ENCODE measurements at places on chromosomes 2 and 18.

DNA sequence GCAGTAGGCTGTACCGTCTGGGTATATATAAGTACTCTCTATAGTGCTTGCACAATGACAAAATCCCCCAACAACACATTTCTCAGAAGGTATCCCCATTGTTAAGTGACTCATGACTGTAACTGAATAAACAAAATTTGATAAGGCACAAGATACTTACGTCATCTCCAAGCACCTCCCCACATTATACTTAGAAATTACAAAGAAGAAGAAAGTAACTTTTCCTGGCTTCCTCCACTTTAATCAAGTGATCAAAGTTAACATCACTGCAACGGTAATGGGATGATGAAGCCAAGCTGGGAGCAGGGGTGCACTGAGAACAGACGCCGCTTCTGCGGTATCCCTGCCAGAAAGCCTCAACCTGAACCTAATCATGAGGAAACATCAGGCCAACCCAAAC is 9.7 kb downstream of the TNS1 start:
- DNase-seq, result no peak

DNA sequence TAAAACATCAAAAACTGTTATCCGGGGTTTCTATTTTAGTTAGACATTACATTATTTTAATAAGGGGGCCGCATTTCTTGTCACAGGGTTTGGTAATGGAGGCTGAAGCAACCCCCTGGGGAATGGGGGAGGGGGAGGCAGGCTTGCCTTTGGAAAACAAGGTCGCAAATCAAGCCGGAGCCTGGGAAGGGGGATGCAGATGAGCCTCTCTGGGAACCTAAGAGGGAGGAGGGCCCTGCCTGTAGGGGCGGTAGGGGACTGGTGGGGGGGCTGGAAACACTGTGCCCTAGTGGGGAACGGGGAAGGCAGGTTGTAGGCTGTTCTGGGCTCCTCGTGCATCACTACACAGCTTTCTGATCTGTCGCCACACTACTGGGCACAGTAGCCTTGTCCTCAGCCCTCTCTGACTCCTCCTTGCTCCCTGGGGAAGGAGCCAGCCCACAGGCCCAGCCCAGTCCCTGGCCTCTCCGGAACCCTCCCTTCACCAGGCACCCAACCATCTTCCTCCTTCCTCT is 170.2 kb upstream of the SMAD2 start:
- no peak for DNase-seq

- DNase-seq, result no peak
These were observed 250.9 kb downstream of the FBXO15 start for GRCh38 chr18:73896685-73897084.

DNA sequence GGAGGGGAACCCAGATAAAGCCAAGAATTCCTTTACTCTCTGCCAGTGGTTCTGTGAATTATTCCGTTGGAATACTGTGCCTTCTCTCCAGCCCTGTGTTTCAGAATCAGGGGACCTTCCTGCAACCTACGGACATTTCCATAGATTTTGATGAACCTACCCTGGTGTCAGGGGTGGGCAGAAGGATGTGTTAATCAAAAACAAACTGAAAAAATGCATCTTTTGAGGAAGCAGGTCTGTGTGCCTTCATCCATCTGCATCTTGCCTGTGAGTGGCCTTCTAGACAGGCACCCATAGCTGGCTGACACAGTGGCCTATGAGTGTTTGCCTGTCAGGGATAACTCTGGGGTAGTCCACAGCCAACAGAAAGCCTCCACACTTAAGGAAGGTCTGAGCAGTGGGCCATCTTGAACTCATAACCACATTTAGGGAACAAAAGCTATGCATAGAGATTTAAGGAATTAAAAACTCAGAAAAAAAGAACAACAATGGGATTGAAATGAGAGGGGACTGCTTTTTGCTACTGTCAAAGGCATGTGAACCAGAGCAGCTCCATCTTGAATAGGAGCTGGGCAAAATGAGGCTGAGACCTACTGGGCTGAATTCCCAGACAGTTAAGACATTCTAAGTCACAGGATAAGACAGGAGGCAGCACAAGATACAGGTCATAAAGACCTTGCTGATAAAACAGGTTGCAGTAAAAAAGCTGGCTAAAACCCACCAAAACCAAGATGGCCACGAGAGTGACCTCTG is 45.9 kb upstream of the ITGA6 start:
- DNase-seq, result no peak

GRCh38 chr18:13218368-13218991 is at the start of gene LDLRAD4:
Gene LDLRAD4 (plus strand): TSS chr18:13218760.
- peak; percentile 26 for DNase-seq

- DNase-seq, result no peak
These were observed 12.5 kb downstream of the WIPF1 start for GRCh38 chr2:174585146-174585545.

GRCh38 chr2:74834792-74835755 is 1.1 kb downstream of the HK2 start:
- peak; percentile 35 for DNase-seq

GRCh38 chr2:205435970-205436369 is 246.3 kb upstream of the NRP2 start:
- no peak for DNase-seq

DNA sequence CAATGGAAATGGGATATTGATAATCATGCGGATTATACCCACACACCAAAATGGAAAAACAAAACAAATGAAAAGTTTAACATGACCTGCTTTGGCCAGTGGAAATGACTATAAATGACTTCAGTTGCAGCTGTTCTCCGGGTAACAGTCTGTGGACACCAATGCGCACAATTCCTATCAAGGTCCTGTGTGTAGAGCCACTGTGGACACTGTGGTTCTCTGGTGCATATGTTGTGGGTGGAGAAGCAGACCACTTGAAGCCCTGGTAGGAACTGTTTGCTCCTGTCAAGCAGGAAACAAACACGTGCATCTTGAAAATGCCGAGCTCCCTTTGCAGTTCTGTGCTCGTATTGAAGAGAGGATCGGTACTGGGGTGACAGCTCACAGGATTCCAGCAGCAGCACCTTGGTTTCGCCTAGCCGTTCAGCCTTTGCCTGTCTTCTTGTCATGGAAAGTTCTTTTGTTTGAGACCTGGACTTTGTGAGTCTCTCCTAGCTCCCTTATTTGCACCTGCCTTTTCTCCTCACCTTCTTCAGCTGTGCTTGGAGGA is 32.9 kb downstream of the NCK2 start:
- no peak for DNase-seq

DNA sequence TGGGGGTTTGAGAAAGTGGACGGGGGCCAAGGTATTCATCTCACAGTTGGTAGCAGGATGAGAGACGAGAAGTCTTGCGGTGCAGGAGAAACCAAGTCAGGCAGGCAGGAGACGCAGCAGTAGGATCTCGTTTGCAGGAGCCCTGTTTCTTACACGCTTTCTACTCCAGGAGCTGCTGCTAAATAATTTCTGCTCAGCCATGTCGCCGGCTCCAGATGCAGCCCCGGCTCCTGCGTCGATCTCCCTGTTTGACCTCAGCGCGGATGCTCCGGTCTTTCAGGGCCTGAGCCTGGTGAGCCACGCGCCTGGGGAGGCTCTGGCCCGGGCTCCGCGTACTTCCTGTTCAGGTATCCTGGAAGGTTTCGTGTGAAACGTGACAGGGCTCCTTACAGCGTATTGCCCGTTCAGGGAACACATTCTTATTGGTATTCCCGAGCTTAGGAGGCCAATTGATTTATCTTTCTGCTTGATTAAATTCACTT is 494 bp downstream of the ANKZF1 start:
- DNase-seq, result peak; percentile 30

DNA sequence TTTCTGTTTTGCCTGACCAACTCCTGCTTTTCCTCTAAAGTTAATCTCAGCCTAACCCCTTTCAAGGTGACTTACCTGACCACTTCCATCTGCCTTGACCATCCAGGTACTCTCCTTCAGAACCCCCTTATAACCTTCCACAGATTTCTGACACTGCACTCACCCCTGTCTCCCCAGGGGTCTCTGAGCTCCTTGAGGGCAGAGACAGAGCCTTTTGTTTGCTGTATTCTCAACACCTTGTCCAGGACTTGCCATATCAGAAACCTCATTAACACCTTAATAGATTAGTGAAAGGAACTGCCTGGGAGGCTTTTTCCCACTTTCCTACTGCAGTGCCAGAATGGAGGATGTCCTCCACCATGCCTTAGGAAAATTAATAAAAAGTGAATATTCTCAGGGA is 119.7 kb upstream of the SERPINE2 start:
- no peak for DNase-seq

GRCh38 chr18:48066225-48066652 is 135.8 kb upstream of the SMAD2 start:
- DNase-seq, result no peak

- no peak for DNase-seq
These were observed 35.8 kb downstream of the HPCAL1 start for GRCh38 chr2:10338270-10339188.

DNA sequence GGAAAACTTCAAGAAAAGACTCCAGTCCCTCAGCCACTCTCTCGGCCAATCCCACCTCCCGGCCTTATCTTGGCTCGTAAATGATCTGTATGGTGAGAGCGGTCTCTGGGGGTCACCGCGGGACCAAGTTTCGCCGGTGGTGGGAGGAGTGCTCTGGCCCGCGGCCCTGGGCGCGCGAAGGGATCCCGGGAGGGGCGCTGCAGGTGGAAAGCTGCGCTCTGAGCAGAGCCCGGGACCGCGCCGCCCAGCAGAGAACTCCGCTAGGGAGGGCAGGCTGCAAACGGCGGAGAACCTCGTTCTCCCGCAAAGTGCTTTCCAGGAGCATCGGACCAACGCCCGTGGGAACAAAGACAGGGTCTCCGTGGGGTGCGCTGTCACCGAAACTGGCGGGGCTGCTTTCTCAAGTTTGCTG is 622 bp downstream of the LRP2 start:
- no peak for DNase-seq

- no peak for DNase-seq
These were observed 623.5 kb upstream of the DDX18 start for GRCh38 chr2:117190856-117191559.

DNA sequence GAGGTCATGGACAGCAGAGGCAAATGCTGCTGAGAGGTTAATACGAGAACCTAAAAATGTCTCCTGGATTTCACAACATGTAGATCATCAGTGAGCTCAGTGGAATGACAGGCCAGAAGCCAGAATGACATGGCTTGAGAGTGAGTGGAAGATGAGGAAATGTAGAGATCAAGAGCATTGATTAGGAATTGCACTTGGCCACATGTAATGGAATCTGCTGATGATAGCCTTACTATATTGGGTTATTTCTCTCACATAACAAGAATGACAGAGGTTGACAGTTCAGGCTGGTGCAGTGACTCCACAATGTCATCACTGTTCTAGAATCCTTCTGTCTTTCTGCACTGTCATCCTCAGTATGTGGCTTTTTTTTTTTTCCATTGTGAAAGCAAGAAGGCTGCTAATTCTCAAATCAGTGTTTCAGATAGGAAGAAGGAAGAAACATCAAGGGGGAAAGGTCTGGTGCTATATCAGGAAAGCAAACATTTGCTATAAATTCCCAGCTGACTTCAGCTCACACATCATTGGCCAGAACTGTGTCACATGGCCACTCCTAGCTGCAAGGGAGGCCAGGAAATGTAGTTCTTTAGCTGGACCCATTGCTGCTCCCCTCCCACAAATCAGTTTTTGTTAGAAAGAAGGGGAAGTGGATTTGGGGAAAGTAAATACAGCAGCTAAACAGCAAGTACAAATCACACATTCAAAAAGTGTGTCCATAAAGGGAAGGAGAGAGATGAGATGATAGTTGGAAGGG is 127.2 kb downstream of the FAM161A start:
- no peak for DNase-seq

DNA sequence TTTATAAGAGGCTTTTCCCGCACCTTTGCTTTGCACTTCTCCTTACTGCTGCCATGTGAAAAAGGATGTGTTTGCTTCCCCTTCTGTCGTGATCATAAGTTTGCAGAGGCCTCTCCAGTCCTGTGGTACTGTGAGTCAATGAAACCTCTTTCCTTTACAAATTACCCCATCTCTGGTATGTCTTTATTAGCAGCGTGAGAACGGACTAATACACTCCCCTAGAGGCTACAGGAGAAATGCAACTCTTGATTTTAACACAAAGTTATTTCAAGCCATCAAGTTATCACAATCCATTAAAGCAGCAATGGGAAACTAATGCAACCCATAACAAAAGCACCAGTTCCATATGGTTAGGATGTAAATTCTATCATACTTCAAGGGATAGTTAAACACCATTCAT is 1378.8 kb upstream of the DDX18 start:
- DNase-seq, result no peak

- DNase-seq, result no peak
These were observed 85.7 kb downstream of the HS1BP3 start for GRCh38 chr2:20565101-20565622.

DNA sequence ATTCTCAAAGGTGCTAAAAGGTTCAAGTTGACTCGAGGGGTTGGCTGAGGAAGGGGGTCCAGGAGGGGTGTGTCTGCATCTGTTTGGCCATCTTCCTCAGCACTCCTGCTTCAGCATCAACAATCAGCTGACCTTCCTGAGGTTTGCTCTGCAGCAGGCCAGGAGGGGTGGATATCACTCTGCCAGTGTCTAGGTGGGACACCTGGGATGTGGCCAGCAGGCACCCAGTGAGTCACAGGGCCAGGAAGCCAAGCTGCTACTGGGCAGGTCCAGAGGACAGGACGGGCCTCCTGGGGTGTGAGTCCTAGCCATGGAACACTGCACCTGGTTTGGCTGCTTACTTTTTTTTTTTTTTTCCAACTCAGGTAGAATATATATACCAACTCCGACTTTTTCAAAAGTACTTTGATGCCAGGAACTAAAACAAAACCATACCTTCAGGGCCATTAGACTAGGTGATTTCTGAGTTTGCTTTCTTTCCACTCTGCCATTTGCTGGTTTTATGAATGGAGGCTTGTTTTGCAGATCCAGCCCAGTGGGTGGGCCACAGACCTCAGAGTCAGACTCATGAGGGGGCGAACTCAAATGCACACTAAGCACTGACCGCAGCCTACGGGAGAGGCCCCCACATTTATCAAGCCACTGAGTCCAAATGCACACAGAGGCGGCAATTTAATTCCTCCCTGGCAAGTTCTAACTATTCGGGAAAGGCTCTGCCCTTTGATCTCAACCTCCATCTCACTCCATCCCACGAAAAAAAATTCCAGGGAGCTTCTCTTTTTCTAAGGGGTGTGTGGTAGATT is 76.0 kb downstream of the UXS1 start:
- no peak for DNase-seq

All from activated effector memory CD4-positive, alpha-beta T cell treated with Interleukin-2 at 50 U/mL for 16 hours (primary cell).